ENCODE measurements at places on chromosomes 7 and 10. TPM values are rescaled to one million over a fixed set of nuclear protein-coding genes. Genes with fewer than 3 reads are reported as not detected.

Gene PCDH15
- 0.07 TPM for total RNA-seq

Gene PTPRN2
- total RNA-seq, result 1.4 TPM

Gene OR2A42
- not detected for total RNA-seq

Gene C10orf105
- total RNA-seq, result not detected

Gene LRIT2
- total RNA-seq, result not detected

Gene C10orf67
- total RNA-seq, result not detected

Gene SPOCK2
- 3.0 TPM for total RNA-seq

Gene ZNF488
- 5.6 TPM for total RNA-seq

Gene SAMD8
- total RNA-seq, result 26.9 TPM

Gene TBX20
- total RNA-seq, result 2.1 TPM

Gene ANKRD1
- 75.7 TPM for total RNA-seq

Gene PILRA
- total RNA-seq, result not detected

Gene HOXA4
- 4.8 TPM for total RNA-seq

Gene MYOF
- 176 TPM for total RNA-seq

Gene SMKR1
- total RNA-seq, result not detected

Gene MMP21
- not detected for total RNA-seq

Gene CLDN3
- 19.6 TPM for total RNA-seq

Gene CCDC172
- not detected for total RNA-seq

Gene ADARB2
- total RNA-seq, result 0.42 TPM

Gene CALCR
- not detected for total RNA-seq

Gene UCN3
- not detected for total RNA-seq

Gene TBRG4
- 116 TPM for total RNA-seq

Gene CADPS2
- total RNA-seq, result 3.6 TPM

Gene CNOT4
- total RNA-seq, result 22.0 TPM

Gene AHR
- 39.4 TPM for total RNA-seq

Gene ITGA8
- total RNA-seq, result not detected

Gene LZTS2
- total RNA-seq, result 54.8 TPM
